Activated CD8-positive, alpha-beta memory T cell treated with anti-CD3 and anti-CD28 coated beads for 24 hours (primary cell): ENCODE measurements at places on chromosomes 5 and 9.

DNA sequence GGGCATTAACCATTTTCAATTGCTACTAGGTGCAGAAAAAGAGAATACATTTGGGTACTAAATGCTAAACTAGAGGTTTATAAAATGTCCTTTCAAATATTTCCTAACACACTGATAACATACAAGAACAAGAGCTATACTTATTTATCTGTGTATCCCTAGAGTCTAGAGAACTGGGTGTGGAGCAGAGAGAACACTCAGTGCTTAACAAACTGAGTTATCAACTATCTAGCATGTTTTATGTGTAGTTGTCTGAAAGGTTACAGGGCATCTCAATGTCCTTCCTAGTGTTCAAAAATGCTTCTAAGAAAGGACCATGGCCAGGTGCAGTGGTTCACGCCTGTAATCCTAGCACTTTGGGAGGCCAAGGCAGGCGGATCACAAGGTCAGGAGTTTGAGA is 40.3 kb downstream of the NR6A1 start:
- no peak for DNase-seq

DNA sequence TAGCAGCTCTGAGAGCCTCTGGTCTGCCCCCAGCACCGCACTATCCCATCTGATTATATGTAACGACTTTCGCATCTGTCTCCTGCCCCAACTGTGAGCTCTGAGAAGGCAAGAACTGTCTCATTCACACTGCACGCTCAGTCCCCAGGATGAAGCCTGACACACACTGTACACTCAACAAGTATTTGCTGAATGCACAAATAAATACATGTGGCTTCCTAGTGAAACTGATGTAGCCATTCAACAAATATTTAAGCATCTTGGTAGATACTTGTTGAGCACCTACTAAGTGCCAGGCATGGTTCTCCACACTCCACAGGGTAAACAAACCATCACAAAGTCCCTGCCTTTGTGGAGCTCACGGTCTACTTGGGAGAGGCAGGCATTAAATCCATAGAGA is 34.6 kb upstream of the PTGS1 start:
- DNase-seq: no peak

DNA sequence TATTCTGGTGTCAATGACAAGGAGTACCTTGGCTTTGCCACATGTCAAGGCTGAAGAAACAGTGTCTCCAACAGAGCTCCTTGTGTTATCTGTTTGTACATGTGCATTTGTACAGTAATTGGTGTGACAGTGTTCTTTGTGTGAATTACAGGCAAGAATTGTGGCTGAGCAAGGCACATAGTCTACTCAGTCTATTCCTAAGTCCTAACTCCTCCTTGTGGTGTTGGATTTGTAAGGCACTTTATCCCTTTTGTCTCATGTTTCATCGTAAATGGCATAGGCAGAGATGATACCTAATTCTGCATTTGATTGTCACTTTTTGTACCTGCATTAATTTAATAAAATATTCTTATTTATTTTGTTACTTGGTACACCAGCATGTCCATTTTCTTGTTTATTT is 19.8 kb downstream of the CD274 start:
- DNase-seq: no peak

DNA sequence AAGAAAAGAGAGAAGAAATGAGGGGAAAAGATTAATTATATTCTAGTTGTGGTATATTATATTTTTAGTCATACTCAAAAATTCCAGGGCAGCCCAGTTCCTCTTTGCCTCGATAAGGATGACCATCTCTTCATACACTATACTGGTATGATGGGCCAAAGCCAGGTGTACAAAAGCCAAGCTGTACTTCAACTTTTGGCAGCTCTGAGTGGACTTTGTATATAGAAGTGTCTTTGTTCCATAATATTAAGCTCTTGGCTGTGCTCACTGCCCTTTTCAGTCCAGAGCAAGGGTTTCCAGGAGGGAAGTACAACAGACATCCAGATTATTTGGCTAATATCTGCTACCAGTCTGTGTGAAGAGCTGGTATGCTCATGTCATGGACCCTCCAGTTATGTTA is 934.3 kb upstream of the CDH10 start:
- no peak for DNase-seq

GRCh38 chr9:129558551-129559505 is 62.1 kb downstream of the C9orf50 start:
- DNase-seq: no peak

DNA sequence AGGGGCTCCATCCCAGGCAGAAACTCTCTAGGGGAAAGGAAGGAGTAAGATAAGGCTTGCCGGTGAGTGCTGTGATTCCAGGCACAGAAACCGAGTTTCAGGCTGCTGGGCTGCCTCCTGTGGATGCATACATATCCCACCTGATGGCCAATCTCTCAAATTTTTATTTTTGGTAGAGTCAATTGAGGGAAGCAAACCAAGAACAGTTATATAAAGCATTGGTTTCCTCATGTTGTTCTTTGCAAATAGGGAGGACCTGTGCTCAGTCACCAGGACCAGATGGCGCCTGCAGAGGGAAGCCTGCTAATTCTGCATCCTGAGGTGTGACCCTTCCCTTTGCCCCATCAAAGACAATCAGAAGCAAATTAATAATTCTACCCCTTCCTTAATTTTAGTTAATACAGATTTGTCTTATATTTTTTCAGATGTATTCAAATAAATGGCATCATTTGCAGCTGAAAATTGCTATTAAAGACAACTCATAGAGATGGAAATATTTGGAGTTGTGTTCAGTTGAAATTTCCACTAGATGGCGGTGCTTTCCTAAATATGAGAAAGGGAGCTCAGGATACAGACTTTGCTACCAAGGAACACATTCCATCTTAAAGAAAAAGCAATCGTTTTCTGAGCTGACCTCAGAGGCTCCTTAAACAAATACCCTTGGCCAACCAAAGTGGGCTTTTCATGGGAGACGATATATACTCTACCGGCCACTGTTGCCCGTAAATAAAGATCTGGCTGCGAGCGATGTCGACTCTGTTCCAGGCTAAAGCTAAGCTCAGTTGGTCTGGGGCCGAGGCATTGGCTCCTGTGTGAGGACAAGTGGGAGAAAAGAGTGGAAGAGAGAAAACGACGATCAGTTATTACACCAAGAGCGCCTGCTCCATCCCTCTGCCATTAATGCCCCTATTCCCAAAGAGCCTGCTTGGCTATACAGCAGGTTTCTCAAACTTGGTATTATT is 225.7 kb upstream of the KLF9 start:
- no peak for DNase-seq

DNA sequence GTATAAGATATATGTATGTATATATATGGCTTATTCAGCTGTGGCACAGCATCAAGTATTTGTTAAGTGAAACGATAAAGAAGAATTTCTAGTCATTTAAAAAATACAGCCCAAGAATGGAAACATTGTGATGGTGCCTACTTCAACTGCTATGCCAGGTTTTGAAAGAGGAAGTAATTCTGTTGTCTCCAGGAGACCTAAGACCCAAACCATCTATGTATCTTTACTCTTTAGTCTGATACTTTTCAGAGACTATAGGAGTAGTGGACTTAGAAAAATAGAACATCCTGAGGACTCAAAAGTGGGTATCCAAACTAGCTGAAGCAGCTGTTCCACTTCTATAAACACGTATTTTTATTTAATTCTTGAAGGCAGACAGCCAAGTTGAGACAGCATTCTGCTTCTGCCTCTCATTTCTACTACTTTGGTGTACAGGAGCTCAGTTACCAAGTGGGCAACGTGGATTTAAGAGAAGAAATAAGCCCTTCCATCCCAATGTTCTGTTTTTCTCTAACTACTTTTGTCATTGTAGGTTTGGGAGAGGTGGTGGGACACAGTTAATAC is 110.7 kb downstream of the RPS23 start:
- no peak for DNase-seq

DNA sequence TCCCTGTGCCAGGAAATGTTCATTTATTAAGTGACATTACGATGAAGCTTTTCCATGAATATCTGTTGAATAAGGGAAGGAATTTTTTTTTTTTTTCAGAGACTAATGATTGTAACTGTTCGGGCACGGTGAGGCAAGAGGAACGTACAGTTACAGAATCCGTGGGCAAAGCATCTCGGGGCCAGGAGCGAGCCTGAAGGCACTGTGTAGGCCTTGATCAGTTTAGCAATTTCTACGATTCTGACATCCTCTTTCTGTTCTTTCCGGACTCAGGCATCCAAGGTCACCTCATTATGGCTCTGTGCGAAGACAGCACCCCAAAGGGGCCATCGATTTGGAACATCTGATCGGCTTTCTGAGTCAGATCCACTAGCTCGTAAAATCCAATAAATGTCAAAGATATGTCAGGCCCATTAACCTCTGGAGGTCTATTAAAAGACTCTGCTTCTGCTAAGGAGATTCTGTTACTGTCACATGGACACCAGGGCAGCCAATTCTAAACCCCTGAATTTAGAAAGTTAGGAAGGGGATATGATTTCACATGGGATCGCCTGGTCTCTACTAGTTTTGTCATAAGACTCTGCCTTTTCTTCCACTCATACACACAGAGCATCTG is 41.4 kb upstream of the BOD1 start:
- DNase-seq: no peak

- DNase-seq: no peak
Observed at GRCh38 chr9:83027153-83027891, 35.6 kb downstream of the RASEF start.

DNA sequence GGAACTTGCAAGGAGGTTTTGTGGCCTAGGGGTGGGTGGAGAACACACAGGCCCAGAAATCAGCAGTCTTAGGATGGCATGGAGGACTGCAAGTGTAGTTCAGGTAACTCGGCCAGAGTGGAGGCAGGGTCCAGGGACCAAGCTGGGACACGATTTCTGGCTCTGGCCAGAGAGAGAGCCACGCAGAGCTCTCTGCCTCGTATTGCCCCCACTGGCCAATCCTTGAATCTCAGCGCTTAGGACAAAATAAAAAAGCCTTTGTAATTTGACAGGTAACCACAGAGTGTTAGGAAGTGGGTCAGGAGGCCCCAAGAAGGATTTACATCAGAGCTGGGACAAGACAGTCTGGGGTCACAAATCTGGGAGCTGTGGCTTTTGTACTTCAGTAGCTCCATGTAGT is 11.7 kb downstream of the MAP3K1 start:
- DNase-seq: no peak

DNA sequence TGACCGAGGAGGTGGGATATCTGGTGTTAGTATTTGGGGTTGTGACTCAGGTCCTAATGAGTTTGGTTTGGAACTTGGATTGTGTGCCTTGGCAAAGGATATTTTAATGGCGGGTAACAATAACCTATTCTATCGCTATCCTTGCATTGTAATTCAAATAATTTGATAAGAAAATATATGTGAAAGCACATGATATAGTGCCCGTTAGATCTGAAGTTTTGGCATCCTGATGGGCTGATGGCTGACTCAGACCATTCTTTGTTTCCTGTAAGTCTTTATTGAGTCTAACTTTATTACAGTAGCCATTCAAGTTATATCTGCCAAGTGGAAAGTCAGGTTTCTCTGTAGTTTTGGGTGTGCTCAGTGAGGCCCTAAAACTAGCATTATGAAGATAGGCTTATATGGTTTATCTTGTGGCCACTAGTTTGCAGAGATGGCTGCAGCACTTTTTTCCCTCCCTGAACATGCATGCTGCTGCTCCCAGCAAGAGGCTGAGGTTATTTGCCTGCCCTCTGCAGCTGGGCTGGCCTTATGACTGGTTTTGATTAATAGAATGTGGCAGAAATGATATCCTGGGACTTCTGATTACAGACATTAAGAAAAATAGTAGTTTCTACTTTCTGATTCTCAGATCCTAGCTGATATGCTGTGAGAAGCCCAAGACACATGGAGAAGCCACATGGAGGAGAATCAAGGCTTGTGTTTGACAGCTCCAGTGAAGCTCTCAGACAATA is 46.6 kb downstream of the CFAP95 start:
- DNase-seq: no peak
